ENCODE measurements at places on chromosomes 4 and X.

GRCh38 chr4:110518889-110519490 lies 43.0 kb downstream of the ENPEP start:
- no peak for DNase-seq

- no peak for DNase-seq
These were observed 889.7 kb downstream of the PDHA2 start for GRCh38 chr4:96729641-96730040.

- DNase-seq, result no peak
These were observed 87.2 kb downstream of the FRYL start for GRCh38 chr4:48692897-48693296.

- DNase-seq, result no peak
These were observed 816.4 kb upstream of the FRG1 start for GRCh38 chr4:189124149-189124758.

DNA sequence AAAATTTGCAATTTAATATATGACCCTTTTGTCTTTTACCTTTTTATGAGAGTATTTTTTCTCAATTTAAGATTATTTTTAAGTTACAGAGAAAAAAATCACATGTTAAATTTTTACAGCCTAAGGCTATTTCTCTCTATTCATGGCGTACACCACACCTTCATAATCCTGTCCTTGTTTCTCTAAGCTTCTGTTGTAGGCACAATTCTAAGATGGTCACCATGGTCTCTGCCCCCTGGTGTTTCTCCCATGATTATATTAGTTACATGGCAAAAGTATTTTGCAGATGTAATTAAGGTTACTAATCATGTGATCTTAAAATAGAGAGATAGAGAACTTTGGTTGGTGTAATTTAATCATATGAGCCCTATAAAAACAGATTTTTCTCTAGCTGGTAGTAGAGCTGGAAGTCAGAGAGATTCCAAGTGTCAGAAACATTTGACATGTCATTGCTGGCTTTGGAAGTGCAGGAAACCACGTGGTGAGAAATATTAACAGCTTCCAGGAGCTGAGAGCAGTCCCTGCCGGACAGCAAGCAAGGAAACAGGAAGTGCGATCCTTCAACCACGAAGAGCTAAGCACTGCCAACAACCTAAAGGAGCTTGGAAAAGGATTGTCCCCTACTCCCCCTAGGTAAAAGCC lies 89.8 kb downstream of the EIF4E start:
- DNase-seq, result no peak

DNA sequence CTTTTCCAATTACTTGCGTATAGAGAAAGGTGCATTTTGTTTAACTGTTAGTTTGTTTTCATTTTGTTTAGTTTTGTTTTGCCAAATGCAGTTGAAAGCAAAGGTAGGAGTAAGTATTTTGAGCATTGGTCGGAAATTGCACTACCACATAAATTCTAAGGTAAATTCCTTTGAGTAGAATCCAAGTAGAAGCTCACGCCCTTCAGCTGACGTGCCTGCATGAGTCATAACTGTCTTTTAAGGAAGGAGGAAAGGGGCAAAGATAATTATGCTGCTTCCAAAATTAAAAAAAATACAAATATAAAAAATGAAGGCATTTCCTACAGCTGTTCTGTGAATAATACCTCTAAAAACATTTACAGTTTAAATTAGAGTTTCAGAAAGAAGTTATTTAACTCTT lies 110.2 kb upstream of the MYOZ2 start:
- DNase-seq, result no peak

DNA sequence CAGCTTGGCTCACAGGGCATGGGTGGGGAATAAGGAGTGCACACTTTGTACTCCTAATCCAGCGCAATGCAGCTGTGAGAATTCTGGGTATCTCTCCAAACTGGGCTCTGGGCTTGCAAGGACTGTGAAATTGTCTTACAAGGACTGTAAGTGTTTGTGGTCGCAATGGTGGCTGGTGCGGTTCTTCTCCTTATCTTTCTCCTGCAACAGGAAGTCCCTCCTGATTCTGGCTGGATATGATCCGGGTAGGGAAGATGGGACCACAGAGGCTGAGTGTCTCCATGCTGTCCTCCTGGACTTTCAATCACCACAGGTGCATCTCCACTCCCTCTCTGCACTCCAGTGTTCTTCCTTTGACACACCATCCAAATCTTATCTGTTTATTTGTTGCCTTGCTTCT lies 55.7 kb upstream of the GYPE start:
- DNase-seq, result no peak

- no peak for DNase-seq
These were observed 249.7 kb downstream of the RAPGEF2 start for GRCh38 chr4:159352609-159353008.

GRCh38 chrX:21167494-21167893 lies 206.7 kb upstream of the CNKSR2 start:
- DNase-seq, result no peak

DNA sequence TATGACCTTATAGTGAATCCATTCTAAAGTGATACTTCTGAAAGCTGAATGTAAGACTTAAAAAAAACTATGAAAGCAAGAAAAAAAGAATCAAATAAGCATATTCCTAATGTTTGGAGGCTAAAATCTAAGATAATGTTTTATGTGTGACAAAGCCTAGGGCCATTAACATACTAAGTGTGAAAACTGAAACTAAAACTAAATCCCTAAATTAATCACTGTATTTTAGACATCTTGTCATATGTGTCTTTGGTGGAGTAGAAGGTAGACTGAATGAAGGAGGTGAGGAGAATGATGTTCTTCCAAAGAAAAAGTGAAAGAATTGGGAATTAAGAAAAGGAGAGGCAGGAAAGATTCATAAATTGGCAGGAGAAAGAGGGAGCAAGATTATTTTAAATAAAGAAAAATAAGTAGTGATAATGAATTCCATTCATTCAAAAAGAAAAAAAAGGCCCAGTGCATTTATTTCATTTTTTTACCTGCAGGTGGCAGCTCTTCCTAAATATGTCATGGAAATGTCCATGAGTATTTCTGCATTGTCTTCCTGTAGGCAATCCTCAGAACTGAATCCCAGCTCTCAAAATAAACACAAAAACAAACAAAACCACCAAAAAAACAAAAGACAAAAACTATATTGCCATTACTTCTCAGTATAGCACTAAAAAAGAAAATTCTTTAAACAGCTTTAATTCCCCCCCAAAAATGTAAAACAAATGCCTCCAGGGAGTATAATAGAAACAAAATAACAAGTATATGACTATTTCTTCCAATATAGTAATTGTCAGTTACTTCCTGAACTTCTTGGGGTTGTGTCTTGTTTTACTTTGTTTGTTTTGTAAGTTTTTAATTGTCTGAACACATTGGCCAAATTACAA lies 17.0 kb upstream of the AP1AR start:
- no peak for DNase-seq

GRCh38 chr4:80136270-80136669 lies 61.0 kb upstream of the PRDM8 start:
- DNase-seq, result no peak

Data from cortex of kidney (tissue), 1 donor.